ENCODE measurements at places on chromosomes 5 and 9.

DNA sequence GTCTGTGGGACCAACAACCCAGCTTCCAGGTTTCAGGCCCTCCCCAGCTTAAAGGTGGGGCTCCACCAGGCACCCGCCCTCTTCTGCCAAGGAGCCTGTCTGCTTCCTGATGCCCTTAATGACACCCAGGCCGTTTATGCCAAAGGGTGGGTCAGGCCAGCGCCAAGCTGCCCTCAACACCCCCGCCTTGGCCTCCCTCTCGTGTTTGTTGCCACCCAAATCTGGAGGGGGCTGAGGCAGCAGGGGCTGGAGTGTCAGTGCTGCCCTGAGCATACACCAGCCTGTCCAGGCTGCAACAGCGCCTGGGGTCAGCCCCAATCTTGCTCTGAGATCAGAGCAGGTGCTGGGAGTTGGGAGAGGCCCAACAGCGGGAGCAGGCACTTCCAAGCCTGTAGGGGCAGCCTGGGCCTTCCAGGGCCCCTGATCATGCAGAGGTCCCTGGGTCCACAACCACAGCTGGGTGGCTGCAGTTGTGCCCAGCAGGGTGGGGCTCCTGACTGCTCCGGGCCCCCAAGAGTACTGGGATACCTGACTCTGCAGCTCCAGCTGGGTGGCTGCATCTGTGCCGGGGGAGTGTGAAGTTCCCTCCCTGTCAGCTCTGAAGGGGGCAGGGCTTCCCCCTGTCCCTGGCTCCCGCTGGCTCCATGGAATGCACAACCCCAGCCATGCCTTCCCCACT is 34.5 kb upstream of the TYRP1 start:
- DNase-seq, result no peak

DNA sequence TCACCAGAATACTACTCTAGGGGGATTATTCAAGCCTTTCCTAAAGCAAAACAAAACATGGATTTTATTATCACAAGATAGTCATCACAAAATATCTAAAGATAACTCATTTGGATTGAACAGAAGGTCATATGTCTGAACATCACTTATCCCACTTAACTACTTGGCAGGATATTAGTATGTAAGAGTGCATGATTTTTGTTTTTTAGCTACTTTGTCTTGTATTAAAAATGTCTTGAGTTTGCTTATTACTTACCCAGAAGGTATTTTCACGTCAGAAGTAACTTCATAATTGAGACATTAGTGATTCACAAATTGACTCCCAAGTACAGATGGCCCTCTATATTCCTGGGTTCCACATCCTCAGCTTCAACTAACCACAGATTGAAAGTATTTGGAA is 113.8 kb downstream of the TLE4 start:
- no peak for DNase-seq

- DNase-seq, result no peak
Observed at GRCh38 chr5:52825826-52826225, 38.1 kb downstream of the ITGA1 start.

GRCh38 chr5:181190711-181191525 is 14.1 kb downstream of the TRIM7 start:
- DNase-seq, result peak; percentile 63

GRCh38 chr9:133734590-133735414 is 3.4 kb downstream of the SARDH start:
- no peak for DNase-seq

GRCh38 chr9:97851446-97851883 is 1.6 kb upstream of the FOXE1 start:
- no peak for DNase-seq

GRCh38 chr5:60810438-60811085 is 33.5 kb downstream of the ELOVL7 start:
- no peak for DNase-seq

DNA sequence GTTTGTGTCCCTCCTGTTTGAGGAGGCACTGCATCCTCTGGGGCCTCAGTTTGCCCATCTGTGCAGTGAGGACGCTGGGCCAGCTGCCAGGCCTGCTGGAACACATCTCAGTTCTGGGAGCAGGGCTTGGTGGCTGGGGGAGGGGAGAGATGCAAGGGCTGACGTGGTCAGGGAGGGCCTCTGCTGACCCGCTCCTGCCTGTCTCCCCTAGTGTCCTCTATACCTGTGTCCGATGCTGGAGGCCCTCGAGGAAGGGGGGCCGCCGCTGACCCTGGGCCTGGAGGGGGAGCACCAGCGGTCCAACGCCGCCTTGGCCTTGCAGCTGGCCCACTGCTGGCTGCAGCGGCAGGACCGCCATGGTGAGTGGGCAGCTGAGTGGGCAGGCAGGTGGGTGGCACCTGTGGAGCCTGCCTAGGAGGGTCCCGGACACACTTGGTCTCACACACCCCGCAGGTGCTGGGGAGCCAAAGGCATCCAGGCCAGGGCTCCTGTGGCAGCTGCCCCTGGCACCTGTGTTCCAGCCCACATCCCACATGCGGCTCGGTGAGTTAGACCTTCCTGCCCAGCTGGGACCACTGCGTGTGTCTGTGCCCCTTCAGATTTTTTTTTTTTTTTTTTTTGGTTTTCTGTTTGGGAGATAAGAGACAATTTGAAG is 5.8 kb downstream of the FPGS start:
- DNase-seq, result no peak
